ENCODE measurements at places on chromosomes 3 and 15.

GRCh38 chr15:92082006-92082843 lies 228.7 kb downstream of the SLCO3A1 start:
- DNase-seq = peak; percentile 57

DNA sequence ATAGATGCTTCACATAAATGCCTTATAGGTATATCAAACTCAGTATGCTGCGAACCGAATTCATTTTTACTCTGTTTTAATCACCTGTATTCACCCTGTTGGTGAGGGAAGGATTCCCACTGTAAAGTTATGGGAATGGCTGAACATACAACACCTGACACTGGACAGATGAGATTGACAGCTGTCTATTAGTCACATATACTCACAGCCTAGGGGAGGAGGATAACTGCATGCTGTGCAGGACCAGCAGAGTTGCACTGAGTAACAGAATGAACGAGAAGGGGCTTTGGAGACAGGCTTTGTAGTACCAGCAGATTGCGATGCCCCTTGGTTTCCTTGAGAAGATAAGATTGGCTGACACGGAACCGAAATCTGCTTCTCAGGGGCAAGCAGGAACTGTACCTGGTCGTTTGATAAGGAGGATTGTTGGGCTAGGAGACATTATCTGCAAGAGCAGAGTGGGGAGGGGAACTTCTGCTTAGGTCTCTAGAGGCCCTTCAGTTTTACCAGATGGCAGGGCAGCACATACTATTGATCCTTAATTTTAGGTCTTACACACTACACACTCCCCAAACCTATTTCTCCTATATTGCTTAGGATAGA lies 43.5 kb upstream of the SLC22A13 start:
- DNase-seq = no peak

- DNase-seq = peak; percentile 3
Measured at GRCh38 chr3:188077160-188077799, 76.7 kb upstream of the LPP start.

DNA sequence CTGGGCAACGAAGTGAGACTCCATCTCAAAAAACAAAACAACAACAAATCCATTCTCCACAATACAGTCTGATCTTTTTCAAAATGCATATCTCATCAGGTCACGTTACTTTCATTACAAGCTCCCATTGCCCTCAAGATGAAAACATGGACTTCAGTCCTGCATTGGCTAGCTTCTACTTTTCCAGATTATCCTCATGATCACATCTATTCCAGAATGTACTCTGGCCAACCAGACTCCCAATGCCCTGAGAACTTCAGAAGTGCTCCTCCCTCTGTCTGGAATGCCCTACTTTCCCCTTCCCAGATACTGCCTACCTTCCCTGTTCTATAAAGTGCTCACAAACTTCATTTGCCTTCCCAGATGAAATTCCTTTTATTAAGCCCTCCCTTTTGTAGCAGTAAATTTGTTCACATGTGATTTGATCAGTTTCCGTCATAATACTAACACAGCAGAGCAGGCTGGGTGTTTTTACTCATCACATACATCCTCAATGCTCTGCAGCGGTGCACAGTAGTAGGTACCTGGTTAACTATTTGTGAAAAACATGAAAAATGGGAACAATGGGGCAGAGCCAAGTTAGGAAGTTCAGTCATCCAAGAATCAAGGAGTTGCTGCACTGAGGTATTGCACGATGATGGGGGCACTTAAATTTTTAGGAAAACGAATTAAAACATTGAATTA lies 5.3 kb downstream of the RPL22L1 start:
- DNase-seq = peak; percentile 36

DNA sequence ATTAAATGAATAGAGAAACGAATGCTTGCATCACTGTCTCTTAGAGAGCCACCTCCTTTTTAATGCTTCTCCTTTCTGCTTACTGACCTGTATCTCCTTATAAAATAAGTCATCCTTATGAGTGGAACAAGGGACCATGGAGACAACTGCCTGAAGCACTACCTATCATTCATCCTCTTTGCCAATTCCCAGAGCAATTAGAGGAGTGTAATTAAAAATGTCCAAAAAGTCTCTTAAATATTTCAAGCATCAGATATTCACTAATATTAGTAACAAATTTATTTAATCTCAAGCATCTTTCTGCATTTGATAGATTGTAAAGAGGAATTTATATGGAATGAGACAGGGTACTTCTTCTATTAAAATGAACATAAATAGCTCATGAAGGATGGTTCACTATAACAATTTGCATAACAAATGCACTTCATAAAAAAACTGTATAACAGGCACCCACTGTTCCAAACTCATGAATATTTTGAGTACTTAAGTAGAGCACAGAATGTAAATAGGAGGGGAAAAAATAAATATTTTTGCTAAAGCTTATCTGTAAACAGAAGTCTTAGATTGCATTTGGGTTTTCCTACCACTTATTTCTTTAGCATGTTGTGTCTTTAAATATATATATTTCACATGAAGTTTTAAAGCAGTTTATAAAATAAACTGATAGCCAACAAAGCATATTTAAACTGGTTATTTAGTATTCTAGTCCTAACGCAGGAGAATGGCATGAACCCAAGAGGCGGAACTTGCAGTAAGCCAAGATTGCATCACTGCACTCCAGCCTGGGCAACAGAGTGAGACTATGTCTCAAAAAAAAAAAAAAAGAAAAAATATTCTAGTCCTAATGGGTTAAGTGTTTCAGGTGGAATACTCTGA lies 269.3 kb downstream of the TBL1XR1 start:
- no peak for DNase-seq

DNA sequence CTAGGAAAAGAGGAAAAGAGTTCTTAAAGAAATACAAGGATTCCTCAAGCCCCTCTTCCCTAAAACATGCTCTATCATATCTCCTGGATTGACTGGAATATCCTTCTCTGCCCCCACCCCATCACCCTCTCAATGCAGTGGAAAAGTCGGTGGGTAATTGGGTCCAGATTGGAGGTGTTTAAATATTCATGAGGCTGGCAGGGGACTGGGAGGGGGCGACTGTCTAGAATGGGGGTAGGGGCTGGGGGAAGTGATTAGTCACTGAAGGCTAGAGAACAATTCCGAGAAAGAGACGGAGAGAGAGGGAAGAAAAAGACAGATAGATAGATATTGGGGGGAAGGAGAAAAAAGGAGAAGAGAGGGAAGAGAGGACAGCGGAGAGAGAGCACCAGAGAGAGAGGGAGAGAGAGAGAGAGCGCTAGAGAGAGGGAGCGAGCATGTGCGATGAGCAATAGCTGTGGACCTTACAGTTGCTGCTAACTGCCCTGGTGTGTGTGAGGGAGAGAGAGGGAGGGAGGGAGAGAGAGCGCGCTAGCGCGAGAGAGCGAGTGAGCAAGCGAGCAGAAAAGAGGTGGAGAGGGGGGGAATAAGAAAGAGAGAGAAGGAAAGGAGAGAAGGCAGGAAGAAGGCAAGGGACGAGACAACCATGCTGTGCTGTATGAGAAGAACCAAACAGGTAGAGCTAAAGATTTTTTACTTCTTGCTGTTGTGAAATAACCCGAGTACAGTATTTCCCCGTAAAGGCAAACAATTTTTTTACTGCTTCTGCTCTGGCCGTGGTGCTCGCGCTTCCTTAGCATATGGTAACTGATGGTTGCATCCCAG lies at the start of gene GAP43:
Gene GAP43 (plus strand): TSS at position 467 of the 825 bp plus-strand sequence. CDS start 180 bp downstream, at position 647.
- peak; percentile 15 for DNase-seq

DNA sequence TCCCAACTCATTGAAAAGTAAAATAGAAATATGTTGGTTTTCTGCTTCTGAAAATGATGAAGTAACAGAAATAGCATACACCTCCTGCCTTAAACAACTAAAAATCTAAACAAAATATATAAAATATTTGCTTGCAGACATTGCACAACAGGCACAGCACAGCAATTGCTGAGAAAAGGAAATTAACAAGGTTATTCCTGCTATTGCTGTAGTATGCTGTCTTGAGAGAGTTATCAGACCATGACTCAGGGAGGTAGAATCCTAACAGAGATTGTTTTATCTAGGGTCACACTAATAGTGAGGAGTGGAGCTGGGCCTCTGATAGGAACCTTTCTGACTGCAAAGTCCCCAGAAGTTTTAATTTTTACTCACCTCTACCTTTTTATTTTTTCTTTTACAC lies 72.6 kb downstream of the ZBTB20 start:
- DNase-seq = no peak

DNA sequence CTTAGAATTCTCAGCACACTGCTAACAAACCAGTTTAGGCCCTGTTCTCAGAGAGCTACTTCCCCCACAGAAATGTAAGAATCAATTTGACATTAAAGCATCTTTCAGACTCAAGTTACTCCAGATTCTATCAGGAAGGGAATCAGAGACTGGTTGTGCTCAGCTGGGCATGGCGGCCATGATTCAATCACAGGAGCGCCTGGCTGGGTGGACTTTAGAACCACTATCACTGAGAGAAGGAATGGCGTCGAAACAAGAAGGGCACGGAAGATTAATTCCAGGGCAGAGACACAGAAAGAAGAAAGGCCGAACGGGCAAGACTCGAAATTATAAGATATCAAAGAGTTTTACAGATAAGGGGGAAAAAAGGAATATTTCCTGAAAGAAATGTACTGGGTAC lies 6.2 kb downstream of the TNIK start:
- DNase-seq = no peak

DNA sequence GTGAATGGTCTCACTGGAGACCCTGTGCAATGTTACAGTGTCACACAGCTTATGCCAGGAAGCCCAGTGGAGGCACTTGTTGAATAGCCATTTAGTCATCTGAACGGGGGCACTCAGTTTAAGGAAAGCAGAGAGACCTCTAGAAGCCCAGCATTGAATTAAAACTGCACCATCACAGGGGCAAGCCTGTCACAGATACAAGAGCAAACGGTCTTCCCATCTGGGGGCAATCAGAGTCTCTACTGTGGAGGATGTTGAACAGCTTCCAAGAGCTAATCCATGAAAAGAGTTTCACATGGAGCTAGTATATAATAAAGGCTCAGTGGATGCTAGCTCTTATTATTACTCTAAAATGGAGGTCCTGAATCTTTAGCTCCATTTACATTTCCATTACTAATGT lies 553.7 kb upstream of the ARRDC4 start:
- no peak for DNase-seq

DNA sequence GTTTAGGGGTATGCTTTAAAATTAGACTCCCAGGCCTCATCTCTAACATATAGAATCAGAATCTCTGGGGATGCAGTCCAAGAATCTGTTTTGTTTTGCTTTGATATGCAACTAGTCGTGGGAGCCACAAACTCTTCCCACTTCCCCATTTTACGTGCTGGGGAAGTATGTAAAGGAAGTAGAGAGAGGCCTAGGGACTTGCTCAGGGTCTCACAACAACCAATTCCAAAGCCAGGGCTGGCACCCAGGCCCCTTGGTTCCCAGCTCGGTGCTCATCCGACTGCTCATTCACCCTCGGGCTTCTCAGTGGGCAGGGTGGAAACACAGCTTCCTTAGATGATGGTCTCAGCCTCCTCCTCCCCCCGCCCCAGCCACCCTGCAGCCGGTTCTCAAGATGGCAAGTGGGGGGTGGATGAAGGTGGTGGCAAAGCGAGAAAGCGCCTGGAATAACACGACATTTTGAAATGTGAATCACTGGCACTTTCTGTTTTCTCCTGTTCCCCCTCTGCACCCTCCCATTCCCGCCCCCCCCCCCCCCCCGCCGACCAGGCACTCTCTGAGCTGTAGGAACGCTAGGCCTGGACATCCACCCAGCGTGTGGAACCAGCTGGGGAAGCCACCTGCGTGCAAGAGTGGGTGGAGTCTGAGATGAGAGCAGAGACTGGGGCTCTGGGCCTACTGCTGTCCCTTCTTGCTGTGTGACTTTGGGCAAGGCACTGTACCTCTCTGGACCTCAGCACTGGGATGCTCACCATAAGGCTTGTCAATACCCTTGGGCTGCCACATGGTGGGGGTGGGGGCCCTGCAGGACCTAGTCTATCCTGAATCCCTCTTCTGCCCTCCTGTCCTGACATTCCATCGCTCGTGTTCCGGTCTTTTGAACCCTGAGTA lies 214.5 kb downstream of the RPLP1 start:
- DNase-seq = no peak

GRCh38 chr3:176219970-176220369 lies 977.3 kb downstream of the TBL1XR1 start:
- DNase-seq = no peak

- DNase-seq = peak; percentile 95
Measured at GRCh38 chr15:70492240-70493177, 270.8 kb downstream of the UACA start.

DNA sequence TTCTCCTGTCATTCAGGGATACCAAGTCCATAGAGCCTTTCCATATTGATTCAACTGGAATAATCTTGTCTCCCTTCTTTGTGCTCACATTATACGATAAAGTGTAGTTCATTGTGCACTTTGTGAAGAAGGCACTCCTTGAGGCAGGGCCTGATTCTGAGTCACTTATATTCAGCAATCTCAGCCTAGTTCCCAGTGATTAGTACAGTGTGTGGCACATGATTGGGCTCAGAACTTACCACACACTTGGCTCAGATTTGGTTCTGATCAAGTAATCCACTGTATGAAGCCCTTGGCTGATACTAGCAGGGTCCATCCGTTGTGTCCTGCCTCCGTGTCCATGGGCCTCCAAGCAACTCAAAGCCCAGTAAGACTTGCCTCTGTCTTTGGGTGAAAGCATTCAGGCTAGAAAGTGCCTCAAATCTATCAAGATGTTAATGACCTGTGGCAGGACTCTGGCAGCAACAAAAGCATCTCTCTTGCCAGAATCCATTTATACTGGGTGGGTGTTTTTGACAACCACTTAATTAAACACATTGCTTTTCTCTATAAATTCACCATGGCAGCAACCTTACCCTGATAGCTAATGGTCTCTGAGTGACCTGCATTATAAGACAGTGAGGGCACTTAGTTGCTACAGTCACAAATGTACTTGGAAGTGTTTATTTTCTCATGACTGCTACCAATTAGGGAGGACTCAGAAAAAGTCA lies 51.3 kb downstream of the TPRG1 start:
- no peak for DNase-seq

GRCh38 chr3:73056014-73056844 lies 5.2 kb upstream of the EBLN2 start:
- peak; percentile 37 for DNase-seq

- no peak for DNase-seq
Measured at GRCh38 chr3:62895901-62896300, 20.7 kb upstream of the CADPS start.

GRCh38 chr3:177279118-177279815 lies 82.0 kb upstream of the TBL1XR1 start:
- DNase-seq = no peak

GRCh38 chr3:122272879-122273278 lies 52.2 kb upstream of the CSTA start:
- no peak for DNase-seq

DNA sequence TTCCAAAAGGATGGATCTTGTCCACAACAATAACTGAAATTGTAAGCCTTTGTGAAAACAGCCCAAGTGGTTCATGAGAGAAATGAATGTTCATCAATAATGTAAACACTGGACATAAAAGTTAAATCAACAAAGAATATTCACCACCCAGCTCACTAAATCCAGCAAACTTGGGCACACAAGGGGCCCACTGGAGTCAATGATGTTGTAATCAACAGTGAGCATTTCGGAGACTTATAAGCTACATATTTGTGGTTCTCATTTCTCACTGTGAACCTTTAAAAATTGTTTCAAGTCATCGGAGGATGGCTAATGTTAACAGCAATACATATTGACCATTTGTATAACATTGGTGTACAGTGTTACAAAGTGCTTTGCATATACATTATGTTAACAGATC lies 63.1 kb downstream of the VGLL4 start:
- DNase-seq = no peak

Measured in activated CD4-positive, alpha-beta T cell treated with anti-CD3 and anti-CD28 coated beads, Interleukin-2, Interleukin-6, amounts not matched to agents 100 ng/mL and 50 ng/mL, durations not matched to agents 16 hours and 8 hours (primary cell).